ENCODE measurements at places on chromosomes 6 and 20.
A peak's percentile ranks its signal among the peaks of the same experiment; 100 is the strongest.

DNA sequence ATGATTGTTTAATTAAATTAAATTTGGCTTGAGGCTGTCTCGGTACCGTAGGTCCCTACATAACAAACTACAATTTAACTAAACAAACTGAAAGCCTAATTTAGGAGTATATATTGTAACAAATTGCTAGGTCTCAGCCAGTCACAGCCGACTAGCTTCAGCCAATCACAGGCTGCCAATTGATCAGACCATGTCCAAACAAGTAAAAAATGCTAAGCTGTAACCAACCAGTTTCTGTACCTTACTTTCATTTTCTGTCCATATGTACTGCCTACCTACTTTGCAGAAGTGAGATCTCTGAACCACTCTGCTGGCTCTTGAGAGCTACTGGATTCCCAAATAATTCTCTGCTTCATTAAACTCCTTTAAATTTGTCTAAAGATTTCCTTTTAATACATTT is 648.0 kb upstream of the GJE1 start:
- DNase-seq, result no peak

DNA sequence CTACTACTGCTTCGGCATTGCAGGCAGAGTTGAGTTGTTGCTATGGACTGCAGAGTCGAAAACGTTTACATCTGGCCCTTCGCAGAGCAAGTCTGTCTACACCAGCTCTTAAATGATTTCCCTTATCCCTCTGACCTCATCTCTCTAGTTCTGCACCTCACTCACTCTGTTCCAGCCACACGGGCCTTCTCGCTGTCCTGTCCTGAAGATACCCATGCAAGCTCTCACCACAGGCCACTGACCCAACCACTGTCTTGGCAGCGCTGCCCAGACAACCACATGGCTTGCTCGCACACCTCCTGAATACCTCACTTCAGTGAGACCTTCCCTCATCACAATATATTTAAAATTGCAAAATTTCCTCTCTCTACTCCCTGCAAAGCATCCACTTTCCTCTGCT is 31.4 kb downstream of the B4GALT5 start:
- DNase-seq, result no peak

DNA sequence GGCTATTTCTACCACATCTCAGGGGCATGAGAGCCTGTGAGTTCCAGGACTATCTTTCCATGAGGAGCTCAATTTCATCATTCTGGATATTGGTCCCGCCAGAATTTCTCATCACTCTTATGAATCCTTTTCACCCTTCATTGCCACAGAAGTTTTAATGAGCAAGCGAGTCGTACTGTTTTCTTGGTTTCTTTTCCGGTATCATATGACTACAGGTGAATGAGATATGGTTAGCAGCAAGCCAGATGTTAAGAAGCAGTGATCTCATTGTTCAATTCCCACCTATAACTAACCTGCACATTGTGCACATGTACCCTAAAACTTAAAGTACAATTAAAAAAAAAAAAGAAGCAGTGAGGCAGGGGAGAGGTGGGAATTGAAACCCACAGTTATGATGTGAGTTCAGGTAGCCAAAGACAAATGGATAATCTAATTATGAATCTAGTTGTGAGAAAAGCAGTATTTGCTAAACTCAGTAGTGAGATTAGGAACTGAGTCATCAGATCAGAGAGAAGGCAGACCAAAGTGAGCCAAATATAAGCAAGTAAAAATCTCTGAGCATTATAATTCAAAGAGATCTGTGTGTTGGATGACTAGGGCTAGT is 78.0 kb upstream of the ELOVL5 start:
- no peak for DNase-seq

GRCh38 chr6:43016176-43016942 is 2.3 kb downstream of the KLHDC3 start:
- no peak for DNase-seq

DNA sequence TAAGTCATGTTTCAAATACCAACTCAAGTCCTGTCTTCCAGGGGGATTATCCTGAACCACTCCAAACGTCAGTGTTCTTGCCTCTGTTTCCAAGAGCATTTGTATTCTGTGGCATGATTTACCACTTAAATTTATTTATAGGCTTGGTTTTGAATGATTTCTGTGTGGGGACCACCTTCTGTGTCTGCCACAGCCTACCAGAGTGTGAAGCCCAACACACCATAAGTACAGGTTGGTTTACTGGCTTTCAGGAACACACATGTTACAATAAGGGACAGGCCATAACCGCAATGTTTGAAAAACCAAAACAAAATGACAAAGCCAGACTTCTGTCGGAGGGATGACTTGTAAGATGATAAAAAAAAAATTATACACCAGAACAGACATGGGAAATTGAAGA is 56.5 kb upstream of the MAP3K7 start:
- no peak for DNase-seq

GRCh38 chr20:371755-372542 is 8.6 kb upstream of the TRIB3 start:
- DNase-seq, result peak; percentile 26

GRCh38 chr20:50533061-50533460 is 22.9 kb downstream of the PTPN1 start:
- no peak for DNase-seq

DNA sequence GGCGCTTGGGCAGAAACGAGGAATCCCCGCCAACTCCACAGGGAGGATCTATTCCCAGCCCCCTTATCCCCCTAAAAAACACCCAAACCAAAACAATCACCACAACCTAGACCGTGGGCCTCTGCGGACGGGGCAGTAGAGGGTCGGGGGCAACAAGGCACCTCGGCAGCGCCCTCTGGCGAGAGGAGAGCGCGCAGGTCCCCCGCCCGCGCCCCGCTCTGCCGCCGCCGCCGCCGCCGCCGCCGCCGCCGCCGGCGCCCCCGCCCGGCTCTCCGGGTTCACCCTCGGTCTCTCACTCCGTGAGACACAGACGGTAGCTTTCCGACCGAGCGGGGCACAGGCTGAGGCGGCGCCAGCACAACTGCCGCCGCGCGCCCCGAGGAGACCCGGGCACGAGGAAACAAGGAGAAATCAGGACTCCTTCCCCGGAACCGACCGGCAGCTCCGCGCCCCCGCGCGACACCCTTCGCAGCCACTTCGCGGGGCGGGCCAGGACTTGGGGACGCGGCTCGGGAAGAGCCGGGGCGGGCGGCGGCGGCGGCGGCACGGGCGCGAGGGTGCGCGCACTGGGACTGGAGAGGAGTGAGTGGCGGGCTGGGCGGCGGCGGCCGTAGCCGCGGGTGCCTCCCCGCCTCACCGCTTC is at the start of gene SLC35F1:
TSS of gene SLC35F1 (plus strand) at position 307 of the 643 bp plus-strand sequence.
- DNase-seq, result no peak

GRCh38 chr6:91705646-91706045 is 1118.8 kb upstream of the MAP3K7 start:
- DNase-seq, result no peak

GRCh38 chr6:35044145-35044745 is 96.9 kb downstream of the TCP11 start:
- no peak for DNase-seq

GRCh38 chr20:37407019-37407566 is 61.2 kb downstream of the SRC start:
- DNase-seq, result no peak

GRCh38 chr6:67933278-67933677 is 701.8 kb upstream of the ADGRB3 start:
- no peak for DNase-seq

DNA sequence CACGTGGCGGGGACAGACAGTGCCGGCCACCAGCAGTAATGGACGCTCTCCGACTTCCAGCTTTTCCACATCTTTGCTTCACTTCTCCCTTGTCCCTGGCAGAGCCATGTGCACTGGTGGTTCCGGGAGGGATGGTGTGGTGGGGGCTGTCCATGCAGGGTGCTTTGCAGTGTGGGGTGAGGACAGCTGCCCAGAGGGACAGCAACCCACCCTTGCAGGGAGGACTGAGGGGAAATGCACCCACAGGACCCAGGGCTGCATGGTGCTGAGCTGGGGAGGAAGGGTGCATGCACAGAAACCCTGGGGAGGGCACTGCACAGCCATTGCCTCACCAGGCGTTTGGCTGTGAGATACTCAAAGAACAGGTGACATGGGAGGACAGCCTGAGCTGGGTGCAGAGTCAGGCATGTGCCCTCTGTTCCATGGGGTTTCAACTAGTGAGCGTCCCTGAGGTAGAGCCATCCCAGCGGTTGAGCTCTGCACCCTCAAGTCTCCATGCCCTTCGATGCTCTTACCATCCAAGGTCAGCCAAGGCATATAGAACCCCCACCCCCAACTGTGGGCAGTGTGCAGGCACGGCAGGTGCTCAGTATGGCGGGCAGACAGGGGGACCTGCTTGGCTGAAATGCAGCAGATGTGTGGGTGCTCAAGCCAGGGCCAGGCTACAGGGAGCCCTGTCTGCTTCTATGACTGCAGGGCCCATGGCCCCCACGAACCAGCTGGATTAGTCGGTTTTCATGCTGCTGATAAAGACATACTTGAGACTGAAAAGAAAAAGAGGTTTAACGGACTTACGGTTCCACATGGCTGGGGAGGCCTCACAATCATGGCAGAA is 239.7 kb downstream of the TTLL2 start:
- DNase-seq, result no peak

GRCh38 chr6:169671563-169671962 is 30.3 kb downstream of the WDR27 start:
- DNase-seq, result no peak

GRCh38 chr20:17172836-17173516 is 53.9 kb upstream of the PCSK2 start:
- DNase-seq, result no peak

- DNase-seq, result no peak
Observed at GRCh38 chr20:13166011-13166410, 55.1 kb upstream of the ISM1 start.

DNA sequence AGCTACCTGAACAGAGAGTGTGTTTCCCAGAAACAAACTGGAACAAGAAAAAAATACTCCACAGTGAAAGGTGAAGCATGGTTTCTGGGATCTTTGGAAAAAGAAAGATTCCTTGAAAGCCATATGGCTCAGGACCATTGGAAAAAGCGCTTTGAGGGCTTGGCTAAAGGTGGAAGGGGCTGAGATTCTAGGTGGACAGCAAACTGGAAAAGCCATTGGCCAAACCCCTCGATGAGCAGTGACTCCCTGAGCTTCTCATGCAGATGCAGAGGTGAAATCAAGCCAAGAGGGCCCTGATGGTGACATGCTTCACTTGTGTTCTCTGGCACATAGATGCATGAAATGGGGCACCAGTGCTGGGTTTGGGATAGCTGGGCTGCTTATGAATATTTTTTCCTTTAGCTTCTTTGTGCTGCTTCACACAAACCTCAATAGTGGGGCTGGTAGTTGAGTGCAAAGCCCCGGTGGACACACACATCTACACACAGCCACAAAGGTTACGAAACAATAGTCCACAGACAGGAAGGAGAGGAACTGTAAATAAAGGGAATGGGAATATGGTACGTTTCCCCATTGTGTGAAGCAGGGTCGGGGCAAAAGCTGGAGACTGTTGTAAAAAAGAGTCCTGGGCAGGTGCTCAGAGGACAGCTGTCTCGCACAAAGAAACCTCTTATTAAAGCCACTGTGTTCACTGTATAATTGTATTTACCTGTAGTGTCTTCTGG is 117.8 kb downstream of the FOXA2 start:
- no peak for DNase-seq

DNA sequence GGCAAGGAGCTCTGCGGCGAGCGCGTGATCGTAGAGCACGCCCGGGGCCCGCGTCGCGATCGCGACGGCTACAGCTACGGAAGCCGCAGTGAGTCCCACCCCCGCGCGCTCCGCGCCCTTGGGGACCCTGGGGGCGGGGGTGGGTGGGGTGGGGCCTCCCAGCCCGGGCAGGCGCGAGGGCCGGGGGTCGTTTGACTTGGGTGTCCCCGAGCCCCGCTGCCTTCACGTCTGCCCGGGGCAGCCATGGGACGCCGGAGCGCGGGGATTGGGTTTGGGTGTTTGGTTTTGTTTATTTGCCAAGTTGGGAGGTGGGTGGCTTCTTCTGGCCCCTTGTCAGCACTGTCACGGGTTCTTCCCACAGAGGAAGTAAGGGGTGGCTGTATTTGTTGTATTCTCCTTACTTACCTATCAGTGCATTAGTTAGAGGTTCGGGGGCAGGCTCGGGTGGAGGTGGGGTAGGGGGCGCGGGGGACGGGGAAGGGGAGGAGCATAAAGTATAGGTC is 777 bp downstream of the SRSF6 start:
- no peak for DNase-seq

DNA sequence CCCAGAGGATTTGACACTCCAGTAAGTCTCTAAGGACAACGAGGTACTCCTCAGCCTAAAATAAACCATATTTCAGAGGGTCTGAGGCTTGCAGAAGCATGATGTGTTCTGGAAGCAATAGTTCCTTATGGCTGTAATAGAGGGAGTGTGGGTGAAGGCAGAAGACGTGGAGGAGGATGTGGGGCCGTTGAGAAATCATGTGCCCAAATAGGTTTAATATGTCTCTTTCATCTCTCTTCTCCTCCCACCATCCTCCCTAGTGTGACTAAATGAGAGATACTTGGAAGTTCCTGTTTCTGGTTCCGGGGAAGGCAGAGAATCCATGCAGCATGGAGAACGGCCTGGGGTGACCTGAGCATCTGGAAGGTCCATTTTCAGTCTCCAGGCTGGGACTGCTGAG is 174.0 kb upstream of the RSPO3 start:
- DNase-seq, result no peak

GRCh38 chr6:17101422-17102257 is at the start of gene STMND1:
TSS of gene STMND1 (plus strand) at chr6:17102050. CDS start at chr6:17102258, 208 bp downstream.
- DNase-seq, result no peak

GRCh38 chr20:47464380-47465101 is 37.1 kb upstream of the NCOA3 start:
- no peak for DNase-seq

DNA sequence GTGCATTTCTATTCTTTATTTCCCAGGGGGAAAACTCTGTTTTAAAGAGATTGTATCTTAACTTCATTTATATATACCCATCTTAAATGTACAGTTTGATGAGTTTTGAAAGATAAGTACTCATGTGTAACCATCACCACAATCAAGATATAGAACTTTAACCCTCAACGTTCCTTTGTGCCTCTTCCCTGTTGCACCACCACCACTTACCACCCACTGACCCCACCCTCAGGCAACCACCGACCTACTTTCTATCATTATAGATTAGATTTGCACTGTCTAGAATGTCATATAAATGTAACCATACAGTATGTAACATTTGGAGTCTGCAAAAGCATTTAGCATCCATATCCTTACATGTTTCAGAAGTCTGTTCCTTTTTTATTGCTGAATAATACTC is 121.0 kb downstream of the RTN4IP1 start:
- no peak for DNase-seq

DNA sequence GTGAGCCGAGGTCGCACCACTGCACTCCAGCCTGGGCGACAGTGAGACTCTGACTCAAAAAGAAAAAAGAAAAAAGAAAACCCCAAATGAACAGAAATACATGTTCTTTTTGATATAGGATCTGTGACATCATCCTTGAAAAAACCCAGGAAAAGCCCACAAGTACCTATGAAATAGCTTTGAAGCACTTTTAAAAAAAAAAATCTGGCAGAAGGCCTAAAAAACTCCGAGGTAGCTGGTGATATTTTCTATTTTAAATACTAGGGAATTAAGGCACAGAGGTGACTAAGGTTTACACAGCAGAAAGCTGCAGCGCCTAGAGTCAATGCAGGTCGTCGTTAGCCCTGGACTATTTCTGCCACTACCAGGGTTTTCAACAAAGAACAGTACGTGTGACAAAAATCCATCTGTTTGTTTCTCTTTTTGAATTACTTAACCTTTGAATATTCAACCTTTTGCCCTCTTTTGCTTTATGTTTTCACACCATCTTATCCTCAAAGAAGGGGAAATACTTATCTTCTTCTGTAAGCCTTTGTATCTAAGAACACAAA is 39.4 kb upstream of the EEF1A1 start:
- no peak for DNase-seq

GRCh38 chr20:62642666-62643520 is 590 bp downstream of the SLCO4A1 start:
- DNase-seq, result no peak

GRCh38 chr6:147833607-147834006 is 325.1 kb downstream of the SAMD5 start:
- DNase-seq, result no peak

Data from hematopoietic multipotent progenitor cell treated with erythropoietin and hydrocortisone succinate and interleukin-3 and kit ligand, for 17 days (in vitro differentiated cells).